ENCODE measurements at places on chromosomes 1 and 21.

DNA sequence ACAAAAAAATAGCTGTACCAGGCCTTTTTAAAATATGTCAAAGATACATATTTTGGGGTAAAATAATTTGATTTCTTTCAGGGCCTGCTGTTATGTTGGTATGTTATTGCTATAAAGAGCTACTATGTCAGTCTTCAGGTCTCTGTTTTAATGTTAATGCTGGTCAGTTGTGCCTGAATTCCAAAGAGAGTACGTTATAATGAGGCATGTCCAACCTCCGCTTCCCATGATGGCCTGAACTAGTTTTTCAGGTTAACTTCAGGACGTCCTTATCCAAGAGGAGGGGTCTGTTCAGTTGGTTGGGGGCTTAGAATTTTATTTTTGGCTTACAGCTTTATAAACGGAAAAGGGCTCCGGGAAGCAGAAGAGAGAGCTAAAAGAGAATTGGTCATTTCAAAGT, 34.9 kb upstream of the LYPD8 start:
- DNase-seq: no peak

DNA sequence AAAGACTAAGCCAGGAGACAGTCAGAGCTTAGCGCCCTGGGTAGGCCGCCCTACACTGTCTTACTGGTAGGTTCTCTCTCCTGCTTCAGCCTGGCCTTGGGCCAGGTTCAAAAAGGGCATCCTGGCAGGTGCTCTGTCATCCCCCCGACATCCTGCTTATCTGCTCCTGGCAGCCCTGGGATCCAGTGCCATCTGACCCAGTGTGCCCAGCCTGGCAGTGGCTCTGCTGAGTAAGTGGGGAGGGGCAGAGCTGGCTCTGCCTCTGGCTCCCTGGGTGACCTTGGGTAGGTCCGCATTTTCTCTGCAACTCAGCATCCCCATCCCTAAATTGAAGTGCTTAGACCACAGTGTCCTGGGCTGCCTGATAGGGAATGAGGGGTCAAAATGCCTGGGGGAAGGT, 549.9 kb downstream of the PTPRU start:
- DNase-seq: no peak

DNA sequence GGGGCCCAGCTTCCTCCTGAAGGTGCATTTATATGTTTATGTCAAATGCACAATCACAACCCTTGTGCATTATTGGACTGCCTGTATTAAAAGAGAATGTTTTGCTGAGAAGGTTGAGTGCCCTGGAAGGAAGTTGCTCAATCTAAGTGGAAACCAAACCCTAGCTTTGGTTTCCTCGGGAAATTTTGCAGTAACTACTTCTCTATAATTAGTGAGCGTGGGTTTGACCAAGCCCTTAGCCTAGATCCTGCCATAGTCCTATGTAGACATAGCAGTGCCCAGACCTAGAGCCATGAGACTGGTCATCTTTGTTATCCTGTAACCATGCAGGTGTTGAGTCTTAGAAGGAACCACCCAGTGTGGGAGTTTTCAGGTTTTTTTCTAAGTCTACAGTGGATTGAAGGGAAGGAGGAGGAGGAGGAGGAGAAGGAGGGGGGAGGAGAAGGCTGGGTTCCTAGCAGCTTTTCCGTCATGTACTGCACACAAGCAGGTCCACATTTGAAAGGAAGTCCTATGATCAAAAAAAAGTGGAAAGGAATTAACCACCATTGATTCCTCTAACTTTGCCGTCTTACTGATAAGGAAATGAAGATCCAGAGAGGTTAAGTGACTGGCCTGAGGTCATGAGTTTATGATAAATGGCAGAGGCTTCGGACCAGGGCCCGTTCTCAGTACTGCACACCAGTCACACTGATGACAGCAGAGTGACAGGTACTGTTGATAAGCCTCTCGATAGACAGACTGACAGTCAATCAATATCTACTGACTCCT, 72.2 kb upstream of the LYST start:
- DNase-seq: no peak

- no peak for DNase-seq
Measured at GRCh38 chr1:33925586-33925985, 61.7 kb downstream of the HMGB4 start.

DNA sequence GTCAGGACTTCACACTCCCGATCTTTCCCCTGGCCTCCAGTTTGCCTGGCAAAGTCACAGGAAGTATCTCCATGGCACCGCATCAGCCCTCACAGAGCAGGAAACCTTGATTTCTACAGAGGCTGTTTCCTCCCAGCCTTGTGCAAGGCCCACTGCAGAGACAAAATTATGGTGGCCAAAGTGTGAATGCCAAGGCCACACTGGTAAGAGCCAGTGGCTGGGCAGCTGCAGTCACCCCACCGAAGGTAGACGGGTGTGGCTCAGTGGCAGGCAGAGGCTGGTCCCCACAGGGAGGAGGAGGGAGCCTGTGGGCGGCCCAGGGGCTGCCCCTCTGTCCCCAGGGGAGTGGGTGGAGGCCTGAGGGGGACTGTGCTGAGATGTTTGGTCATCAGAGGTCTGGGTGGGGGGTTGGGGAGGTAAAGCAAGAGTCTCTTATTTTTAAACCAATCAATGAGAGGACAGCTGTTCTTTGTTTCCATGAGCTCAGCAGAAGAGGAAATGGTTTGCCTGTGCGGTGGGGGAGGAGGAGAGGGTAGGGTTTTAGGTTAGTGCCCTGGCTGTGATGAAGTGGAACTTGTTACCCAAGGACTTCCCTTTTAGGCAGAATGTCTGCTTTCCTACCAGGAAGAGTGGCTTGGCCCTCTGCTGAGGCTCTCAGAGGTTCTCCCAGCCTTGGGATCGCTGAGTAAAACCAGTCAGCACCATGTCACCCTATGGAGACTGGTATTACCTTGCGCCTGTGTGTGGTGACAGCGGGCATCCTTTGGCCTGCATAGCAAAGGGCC, 18.0 kb upstream of the BTG2 start:
- DNase-seq: peak; percentile 93

All from naive thymus-derived CD8-positive, alpha-beta T cell (primary cell).